GM19239 (cell line): ENCODE measurements at places on chromosomes 13 and 19.

DNA sequence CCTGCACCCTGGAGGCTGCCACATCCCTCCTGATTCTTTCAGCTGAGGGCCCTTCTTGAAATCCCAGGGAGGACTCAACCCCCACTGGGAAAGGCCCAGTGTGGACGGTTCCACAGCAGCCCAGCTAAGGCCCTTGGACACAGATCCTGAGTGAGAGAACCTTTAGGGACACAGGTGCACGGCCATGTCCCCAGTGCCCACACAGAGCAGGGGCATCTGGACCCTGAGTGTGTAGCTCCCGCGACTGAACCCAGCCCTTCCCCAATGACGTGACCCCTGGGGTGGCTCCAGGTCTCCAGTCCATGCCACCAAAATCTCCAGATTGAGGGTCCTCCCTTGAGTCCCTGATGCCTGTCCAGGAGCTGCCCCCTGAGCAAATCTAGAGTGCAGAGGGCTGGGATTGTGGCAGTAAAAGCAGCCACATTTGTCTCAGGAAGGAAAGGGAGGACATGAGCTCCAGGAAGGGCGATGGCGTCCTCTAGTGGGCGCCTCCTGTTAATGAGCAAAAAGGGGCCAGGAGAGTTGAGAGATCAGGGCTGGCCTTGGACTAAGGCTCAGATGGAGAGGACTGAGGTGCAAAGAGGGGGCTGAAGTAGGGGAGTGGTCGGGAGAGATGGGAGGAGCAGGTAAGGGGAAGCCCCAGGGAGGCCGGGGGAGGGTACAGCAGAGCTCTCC lies 6.9 kb upstream of the CEACAM5 start:
- no peak for DNase-seq

GRCh38 chr13:59409634-59410200 lies 754.0 kb downstream of the DIAPH3 start:
- no peak for DNase-seq

- no peak for DNase-seq
Measured at GRCh38 chr19:28128341-28128740, 1084.6 kb downstream of the UQCRFS1 start.

- DNase-seq, result no peak
Measured at GRCh38 chr13:71789693-71790329, 77.2 kb downstream of the DACH1 start.

DNA sequence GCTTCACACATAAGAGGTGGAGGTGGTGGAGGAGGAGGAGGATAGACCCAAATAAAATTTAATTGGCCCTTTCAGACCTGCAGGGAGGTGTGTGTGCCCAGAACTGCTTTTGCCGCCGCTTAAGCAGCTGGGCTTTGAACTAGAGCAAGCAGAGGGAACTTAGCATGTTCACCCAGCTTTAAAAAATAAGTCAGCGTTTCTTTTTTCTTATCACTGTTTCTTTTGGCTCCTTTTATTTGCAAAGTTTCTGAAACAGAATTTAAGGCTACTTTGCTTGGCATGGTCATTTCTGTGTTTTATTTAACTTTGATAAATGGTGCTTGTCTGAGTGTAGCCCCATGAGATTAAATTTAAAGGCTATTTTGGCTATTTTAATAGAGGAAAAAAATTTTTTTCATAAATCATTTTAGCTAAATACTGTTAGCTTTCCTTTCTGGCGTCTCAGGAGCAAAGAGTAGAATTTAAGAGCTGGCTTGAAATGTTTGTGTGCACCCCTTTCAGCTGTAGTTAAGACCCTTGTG lies 43.3 kb upstream of the RNF113B start:
- DNase-seq, result no peak

GRCh38 chr13:64029343-64030093 lies 2613.9 kb upstream of the PCDH20 start:
- no peak for DNase-seq

DNA sequence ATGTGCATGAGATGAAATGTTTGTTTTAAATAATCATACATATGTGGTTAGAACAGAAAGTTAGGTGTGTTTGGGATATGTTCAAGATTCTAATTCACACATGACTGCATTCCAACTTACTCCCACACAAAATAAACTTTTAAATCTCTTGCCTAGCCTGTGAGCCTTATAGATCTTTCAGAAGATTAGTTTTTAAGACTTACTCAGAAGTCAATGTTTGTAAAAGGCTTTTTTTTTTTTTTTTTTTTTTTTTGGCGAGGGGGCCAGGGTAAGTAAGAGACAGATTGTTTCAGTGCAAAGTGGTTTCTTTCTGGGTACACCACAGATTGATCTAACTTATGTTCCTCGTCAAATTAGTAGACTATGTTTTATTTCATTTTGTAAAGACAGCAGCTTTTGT lies 39.1 kb downstream of the GPR180 start:
- DNase-seq, result no peak

GRCh38 chr13:28935104-28935503 lies 115.0 kb downstream of the MTUS2 start:
- DNase-seq, result no peak

DNA sequence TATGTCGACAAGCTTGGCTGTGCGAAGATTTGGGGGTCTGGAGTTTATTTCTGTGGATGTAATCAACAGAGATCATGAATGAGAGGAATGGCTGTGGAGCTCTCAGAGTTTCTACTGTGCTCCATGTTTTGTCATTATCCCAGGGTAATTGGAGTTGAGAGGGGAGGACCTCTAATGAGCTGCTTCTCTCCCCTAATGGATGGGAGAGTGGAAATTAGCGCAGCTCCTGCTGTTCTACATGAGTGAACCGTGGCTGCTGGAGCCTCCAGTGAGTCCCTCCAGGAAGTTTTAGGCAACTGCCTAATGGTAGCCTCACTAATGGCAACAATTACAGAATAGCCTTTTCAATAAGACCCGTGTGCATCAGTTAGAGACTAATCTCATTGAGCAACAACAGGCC lies 31.3 kb upstream of the FGF9 start:
- no peak for DNase-seq

GRCh38 chr19:55239004-55239403 lies 10.4 kb upstream of the TMEM86B start:
- DNase-seq, result no peak

DNA sequence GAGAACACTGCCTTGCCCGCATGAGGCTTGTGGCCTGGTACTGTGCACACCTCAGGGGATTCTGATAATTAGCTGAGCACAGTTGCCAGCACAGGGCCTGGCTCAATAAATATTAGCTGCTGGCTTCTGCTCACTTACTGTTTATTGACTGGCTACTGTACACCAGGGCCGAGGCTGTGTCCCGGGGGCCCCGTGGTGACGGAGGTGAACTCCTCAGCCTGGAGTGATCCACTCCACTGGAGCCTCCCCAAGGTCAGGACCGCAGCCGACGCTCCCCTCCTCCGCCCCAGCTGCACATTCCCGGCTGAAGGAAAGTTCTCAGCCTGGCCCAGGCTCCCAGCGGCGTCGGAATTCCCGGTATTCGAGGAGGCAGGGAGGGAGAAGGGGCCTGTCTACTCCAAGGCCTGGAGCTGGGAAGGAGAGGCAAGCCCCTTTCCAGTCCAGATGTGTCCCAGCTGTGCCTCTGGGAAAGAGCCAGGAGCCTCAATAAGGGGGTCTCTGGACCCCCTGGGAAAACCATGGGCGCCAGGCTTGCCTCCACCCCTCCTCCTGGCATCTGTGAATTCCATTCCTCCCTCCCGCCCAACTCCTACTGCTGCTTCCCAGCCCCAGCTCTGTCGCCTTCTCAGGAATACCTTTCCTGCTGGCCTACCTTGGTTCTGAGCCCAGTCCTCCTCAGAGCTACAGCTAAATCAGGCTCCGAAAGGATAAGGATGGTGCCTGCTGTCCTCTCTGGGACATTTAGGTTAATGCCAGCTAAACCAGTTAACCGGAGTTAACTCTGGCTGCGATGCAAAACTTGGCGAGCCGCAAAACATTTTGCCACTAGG lies 7.3 kb downstream of the RPS16 start:
- no peak for DNase-seq

- DNase-seq, result no peak
Measured at GRCh38 chr19:35022460-35022859, 7.8 kb upstream of the SCN1B start.

DNA sequence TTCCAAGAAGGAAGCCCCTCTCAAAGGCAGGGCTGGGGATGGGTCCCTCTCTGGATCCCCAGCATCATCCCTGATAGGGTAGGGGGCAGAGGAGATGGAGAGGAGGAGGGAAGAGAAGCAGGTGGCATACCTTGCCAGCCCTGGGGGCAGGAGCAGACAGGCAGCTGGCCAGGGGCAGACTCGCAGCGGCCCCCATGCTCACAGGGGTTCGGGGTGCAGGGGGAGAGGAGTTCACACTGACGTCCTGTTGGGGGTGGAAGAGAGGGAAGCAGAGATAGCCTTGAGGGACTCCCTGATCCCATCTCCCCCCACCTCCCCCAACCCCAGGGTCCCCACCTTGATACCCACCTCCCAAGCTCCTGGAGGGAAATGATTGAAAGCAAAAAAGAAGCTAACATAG lies 16.0 kb downstream of the NOTCH3 start:
- no peak for DNase-seq

DNA sequence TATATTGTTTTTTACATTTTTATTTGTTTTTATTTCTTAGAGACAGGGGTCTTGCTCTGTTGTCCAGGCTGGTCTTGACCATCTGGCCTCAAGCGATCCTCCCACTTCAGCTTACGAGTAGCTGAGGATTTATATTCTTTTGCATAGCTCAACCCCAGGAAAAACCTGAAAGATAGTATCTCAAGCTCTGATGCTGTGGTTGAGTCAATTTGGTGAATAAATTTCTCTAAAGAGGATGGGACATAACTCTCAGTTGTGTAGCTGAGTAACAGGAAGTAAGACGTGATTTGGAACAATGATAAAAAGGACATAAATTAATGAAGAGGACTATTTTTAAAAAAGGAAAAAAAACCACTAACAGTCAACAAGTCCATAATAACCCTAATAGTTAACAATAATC lies 79.8 kb upstream of the TNFSF11 start:
- no peak for DNase-seq

GRCh38 chr13:80173224-80173623 lies 167.7 kb downstream of the SPRY2 start:
- DNase-seq, result no peak

DNA sequence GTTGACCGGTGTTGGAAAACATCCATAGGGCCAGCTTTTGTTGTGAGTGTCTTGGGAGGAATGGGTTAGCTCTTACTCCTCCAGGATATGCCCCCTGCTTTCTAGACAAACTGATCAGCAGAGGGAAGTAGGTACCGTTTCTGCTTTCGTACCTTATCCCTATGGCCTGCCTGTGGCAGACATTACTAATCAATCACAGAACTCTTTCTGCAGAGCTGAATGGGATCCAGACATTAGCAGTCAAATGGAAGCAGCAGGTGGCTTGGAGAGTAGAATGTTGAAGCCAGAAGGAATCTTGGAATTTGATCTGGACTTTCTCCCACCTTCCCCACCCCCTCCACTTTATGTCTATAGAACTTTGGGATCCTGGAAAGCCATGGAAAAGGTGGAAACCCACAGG lies 17.1 kb downstream of the NWD1 start:
- no peak for DNase-seq

DNA sequence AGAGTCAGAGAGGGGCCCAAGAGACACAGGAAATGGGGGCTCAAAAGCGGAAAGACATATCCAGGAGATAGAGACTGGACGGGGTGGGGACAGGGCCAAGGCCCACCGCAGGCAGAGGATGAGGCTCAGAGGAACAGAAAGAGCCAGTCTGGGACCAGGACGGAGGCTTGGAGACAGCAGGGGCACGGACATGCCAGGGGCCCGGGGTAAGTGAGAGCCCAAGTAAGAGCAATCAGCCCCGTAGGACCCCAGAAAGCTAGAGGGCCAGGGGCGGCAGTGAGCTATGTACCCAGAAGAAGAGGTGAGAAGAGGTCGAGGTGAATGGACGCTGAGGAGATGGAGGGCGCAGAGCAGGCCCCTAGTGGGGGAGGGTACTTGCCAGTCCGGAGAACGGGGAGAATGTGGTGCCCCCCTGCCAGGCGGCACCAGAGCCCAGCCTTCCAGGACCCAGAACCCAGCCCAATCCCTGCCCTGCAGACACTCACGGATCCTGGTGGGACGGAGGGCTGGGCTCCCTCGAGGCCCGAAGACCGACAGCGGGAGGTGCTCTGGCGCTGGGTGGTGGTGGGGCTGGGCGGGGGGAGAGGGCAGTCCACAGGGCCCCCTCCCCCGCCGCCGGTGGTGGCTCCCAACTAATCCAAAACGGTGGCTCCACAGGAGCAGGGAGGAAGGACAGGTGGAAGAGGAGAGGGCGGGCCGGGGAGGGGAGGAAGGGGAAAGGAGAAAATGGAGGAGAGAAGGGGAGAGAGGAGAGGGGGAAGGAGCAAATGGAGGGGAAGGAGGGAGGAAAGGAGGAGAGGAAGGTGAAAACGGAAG lies 1.0 kb downstream of the GRIK5 start:
- no peak for DNase-seq

DNA sequence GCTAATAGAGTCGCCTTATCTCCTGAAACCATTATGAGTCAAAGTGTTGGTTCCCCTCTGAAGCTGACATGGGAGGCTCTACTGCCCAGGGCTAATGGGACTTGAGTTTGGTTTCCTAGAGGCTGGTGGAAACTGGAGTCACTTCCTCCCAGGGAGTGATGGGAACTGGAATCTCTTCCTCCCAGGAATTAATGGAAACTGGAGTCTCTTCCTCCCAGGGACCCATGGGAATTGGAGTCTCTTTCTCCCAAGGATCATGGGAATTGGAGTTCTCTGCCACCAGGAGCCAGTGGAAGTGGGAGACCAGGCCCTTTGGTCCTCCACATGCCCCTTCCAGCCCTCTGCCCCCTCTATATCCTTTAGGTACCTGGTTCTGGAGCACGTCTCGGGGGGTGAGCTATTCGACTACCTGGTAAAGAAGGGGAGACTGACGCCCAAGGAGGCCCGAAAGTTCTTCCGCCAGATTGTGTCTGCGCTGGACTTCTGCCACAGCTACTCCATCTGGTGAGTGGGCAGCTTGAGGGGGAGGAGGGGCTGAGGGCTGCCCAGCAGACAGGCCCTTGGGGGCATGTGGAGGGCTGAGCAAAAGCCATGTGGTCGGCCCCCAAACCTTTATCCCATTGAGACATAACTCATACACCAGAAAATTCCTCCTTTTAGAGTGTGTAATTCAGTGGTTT lies 5.5 kb downstream of the BRSK1 start:
- DNase-seq, result no peak

DNA sequence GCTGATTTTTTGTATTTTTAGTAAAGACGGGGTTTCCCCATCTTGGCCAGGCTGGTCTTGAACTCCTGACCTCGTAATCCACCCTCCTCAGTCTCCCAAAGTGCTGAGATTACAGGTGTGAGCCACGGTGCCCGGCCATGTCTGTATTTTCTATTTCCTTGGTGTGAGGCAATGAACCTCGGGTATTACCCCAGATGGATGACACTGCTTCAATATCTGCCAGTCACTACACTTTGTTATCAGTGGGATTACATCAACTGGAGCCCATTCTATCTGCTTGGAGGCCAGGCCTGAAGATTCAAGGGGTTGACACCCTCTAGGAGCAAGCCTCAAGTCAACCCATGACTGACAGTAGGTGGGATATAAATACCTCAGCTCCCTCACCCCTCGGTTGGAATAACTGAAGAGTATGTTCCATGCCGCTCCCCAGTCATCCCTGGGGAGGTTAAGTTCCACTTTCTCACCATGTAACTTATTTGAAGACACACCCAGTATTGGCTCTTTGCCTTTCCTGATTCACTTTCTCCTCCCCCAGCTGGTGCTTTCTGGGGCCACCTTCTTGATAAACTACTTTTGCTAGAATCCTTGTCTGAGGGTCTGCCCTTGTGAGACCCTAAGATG lies 992 bp upstream of the ADGRE1 start:
- DNase-seq, result no peak

- no peak for DNase-seq
Measured at GRCh38 chr19:14333101-14333871, 48.0 kb upstream of the ADGRE5 start.
